ENCODE measurements at places on chromosomes 2 and 18.

GRCh38 chr2:111983478-111984212 is 71.4 kb upstream of the TMEM87B start:
- H3K27me3 ChIP-seq, result no peaks in the 10 kb centered on the region
- no peak for DNase-seq
- H3K27ac ChIP-seq, result no peak overlapping the region
- no peak overlapping the region for H3K4me3 ChIP-seq

GRCh38 chr2:229474125-229474524 is 203.0 kb upstream of the PID1 start:
- DNase-seq, result no peak
- no peak overlapping the region for H3K27ac ChIP-seq
- no peak overlapping the region for H3K4me3 ChIP-seq
- H3K27me3 ChIP-seq, result no peaks in the 10 kb centered on the region
- H3K4me1 ChIP-seq, result no peaks in the 10 kb centered on the region
- H3K36me3 ChIP-seq, result no peaks in the 10 kb centered on the region

- H3K4me3 ChIP-seq, result no peak overlapping the region
- H3K27ac ChIP-seq, result peak overlapping the region; percentile 4
- no peak for DNase-seq
- peaks cover 20% of the 10 kb centered on the region for H3K4me1 ChIP-seq
- H3K36me3 ChIP-seq, result no peaks in the 10 kb centered on the region
Measured at GRCh38 chr2:218329027-218329825, 27.4 kb upstream of the CATIP start.

- no peaks in the 10 kb centered on the region for H3K27me3 ChIP-seq
- H3K4me3 ChIP-seq, result peak overlapping the region; percentile 12
- no peaks in the 10 kb centered on the region for H3K36me3 ChIP-seq
- H3K27ac ChIP-seq, result no peak overlapping the region
- peaks cover 10% of the 10 kb centered on the region for H3K4me1 ChIP-seq
- peak; percentile 53 for DNase-seq
Measured at GRCh38 chr2:584863-585823, 92.1 kb downstream of the TMEM18 start.

GRCh38 chr2:75563591-75563990 is 2.9 kb upstream of the EVA1A start:
- no peaks in the 10 kb centered on the region for H3K36me3 ChIP-seq
- H3K4me1 ChIP-seq, result peaks cover 14% of the 10 kb centered on the region
- H3K27me3 ChIP-seq, result peaks cover 35% of the 10 kb centered on the region
- H3K4me3 ChIP-seq, result no peak overlapping the region
- no peak overlapping the region for H3K27ac ChIP-seq

DNA sequence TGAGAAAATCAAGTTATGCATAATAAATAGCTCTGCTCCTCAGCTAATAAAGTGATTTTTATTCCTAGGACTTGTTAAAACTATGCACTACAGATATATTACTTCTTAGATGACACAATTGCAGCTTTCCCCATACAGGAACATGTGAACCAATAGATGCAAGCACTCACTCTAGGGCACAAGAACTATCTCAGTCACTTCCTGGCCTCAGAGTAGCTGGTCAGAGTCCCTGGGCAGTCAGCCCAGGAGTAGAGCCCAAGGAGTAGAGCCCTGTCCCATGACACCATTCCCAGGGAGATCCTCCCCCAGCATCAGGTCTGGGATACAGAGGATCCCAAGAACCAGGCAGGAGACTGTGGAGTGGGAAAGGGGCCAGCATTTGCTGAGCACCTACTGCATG is 2.7 kb downstream of the TNS1 start:
- no peak for DNase-seq
- no peaks in the 10 kb centered on the region for H3K27me3 ChIP-seq
- no peak overlapping the region for H3K27ac ChIP-seq

- H3K36me3 ChIP-seq, result no peaks in the 10 kb centered on the region
- no peak for DNase-seq
- no peaks in the 10 kb centered on the region for H3K27me3 ChIP-seq
- peaks cover 6% of the 10 kb centered on the region for H3K4me1 ChIP-seq
Measured at GRCh38 chr2:71546275-71546638, 92.9 kb downstream of the DYSF start.

- no peak overlapping the region for H3K27ac ChIP-seq
- no peaks in the 10 kb centered on the region for H3K36me3 ChIP-seq
- H3K27me3 ChIP-seq, result no peaks in the 10 kb centered on the region
- peak; percentile 83 for DNase-seq
- H3K4me1 ChIP-seq, result peaks cover 56% of the 10 kb centered on the region
Measured at GRCh38 chr2:45778720-45779171, 127.3 kb downstream of the PRKCE start.

DNA sequence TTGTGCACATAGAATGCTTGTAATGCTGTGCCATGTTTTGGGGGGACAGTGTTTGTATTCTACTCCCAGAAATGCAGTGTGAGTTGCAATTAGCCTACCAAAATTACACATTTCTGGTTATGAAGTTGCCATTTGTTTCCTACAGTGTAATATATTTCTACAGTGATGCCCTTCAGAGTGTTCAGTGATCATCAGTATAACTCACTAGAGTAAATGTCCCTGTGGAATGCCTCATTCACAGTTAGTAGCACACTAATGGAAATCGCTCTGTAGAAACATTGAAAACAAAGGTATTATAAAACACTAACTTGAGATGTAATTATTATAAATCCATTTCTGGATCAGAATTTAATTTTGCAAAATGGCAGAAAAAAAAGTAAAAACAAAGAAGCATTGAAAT is 498.7 kb downstream of the PTPRM start:
- H3K4me1 ChIP-seq, result no peaks in the 10 kb centered on the region
- H3K4me3 ChIP-seq, result no peak overlapping the region
- no peak for DNase-seq
- H3K27ac ChIP-seq, result no peak overlapping the region
- H3K36me3 ChIP-seq, result no peaks in the 10 kb centered on the region

GRCh38 chr2:46352621-46353020 is 55.4 kb downstream of the EPAS1 start:
- no peaks in the 10 kb centered on the region for H3K36me3 ChIP-seq
- no peak overlapping the region for H3K27ac ChIP-seq
- H3K27me3 ChIP-seq, result no peaks in the 10 kb centered on the region

DNA sequence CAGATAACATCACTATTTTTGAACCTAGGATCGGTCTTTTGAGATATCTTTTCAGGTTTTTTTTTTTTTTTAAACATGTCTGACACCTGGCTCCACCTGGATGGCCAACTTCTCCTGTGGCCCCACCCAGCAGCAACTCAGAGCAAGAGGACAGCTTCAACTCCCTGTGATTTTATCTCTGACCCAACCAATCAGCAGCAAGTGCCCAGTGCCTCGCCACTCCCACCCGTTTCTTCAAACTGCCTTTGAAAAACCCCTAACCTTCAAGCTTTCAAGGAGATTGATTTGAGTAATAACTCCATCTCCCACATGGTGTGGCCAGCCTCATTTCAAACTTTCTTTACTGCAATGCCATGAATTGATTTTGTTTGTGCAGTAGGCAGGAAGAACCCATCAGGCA is 19.0 kb downstream of the MYO3B start:
- no peaks in the 10 kb centered on the region for H3K27me3 ChIP-seq
- H3K4me1 ChIP-seq, result no peaks in the 10 kb centered on the region
- no peak overlapping the region for H3K4me3 ChIP-seq
- H3K36me3 ChIP-seq, result no peaks in the 10 kb centered on the region
- no peak overlapping the region for H3K27ac ChIP-seq

DNA sequence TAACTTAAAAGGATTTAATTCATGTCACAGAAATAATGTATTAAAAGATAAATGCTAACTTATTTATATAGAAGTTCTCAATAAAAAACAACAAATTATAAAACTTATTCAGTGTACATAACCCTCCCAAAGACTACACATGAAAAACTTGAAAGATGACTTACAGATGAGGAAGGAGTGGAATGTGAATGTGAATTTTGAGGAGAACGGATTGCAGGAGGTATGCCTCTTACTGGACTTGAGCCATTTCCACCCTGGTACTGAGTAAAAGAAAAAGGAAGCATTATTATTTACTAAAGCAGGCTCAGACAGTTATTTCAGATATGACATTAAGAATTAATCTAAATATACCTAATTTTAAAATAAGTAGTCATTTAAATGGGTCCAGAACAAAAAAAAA is 104.4 kb downstream of the TLK1 start:
- no peak for DNase-seq
- H3K4me3 ChIP-seq, result no peak overlapping the region
- H3K36me3 ChIP-seq, result peaks cover 54% of the 10 kb centered on the region

DNA sequence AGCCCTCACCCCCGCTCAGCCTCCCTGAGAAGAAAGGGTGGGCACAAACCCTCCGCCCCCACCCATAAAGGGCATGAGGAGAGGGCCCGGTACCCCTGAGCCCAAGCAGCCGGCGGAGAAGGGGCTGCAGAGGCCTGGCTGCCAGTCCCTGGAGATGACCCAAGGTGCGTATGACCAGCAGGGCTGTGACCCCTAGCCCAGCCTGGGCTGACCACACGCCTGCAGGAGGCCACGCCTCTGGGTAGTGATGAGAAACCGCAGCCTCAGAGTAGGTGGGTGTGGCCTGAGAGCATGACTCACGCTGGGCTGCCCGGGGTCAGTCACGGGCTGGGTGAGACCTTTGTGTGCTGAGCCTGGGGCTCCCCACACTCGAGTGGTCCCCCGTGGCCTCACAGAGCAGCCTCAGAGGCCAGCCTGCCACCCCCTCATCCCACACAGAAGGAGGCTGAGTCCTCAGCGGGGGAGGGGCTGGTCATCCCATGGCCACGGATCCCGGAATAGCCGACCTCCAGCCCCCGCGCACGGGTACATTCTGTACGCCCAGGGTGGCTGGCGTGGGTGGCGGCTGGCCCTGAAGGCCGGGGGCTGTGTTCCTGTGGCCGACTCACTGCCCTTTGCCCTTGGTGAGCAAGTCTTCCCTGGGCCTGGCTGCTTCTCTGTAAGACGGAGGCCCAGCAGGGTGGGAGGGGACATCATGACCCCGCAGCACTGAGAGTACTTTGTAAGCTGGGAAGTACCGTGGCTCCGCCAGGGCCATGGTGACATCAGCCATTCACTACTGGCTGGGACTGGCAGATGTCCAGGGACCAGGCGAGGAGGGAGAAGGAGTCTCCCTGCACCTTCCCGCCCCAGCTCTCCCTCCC is 110.8 kb upstream of the OTOS start:
- H3K27ac ChIP-seq, result no peak overlapping the region
- DNase-seq, result no peak

DNA sequence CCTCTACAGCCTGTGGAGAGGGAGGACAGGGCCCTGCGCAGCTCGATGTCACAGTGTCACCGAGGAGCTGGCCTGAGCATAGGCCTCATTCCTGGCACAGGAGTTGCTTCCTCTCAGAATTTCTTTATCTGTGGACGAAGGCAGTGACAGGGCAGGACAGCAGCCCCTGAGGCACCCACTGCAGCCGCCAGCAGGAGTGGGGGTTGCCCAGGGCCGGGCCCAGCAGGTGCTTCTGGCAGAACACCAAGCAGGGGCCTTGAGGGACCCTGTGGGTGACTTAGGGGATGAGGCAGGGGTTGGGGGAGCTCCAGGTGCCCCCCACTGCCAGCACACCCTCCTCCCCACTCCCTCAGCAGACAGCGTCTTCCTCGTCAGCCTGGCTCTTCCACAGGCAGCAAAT is 290.0 kb downstream of the PHLPP1 start:
- DNase-seq, result no peak
- no peaks in the 10 kb centered on the region for H3K27me3 ChIP-seq
- no peaks in the 10 kb centered on the region for H3K36me3 ChIP-seq
- no peaks in the 10 kb centered on the region for H3K4me1 ChIP-seq
- H3K4me3 ChIP-seq, result no peak overlapping the region

DNA sequence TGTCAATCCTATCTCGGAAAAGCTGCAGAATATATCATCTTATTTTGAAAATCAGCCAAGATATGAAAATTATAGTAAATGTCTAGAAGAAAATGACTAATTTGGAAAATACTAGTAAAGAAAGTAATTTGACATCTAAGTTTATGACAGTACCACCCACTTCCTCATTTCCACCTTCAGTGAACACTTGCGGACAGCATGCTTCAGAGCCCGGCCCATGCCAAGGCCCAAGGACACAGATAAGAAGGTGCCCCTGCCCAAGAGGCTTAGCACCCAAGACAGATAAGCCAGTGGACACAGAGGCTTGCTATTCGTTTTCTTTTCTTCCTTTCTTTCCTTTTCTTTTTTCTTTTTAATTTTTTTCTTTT is 4.8 kb upstream of the KCNG2 start:
- H3K4me3 ChIP-seq, result no peak overlapping the region
- peaks cover 14% of the 10 kb centered on the region for H3K27me3 ChIP-seq
- H3K27ac ChIP-seq, result no peak overlapping the region
- H3K4me1 ChIP-seq, result peaks cover 42% of the 10 kb centered on the region
- H3K36me3 ChIP-seq, result no peaks in the 10 kb centered on the region
- DNase-seq, result peak; percentile 57

- H3K27ac ChIP-seq, result no peak overlapping the region
- no peak for DNase-seq
- no peaks in the 10 kb centered on the region for H3K27me3 ChIP-seq
- H3K36me3 ChIP-seq, result no peaks in the 10 kb centered on the region
- peaks cover 13% of the 10 kb centered on the region for H3K4me1 ChIP-seq
Measured at GRCh38 chr2:191202881-191203397, 42.3 kb upstream of the MYO1B start.

- no peak for DNase-seq
- no peak overlapping the region for H3K4me3 ChIP-seq
- no peaks in the 10 kb centered on the region for H3K4me1 ChIP-seq
- no peaks in the 10 kb centered on the region for H3K36me3 ChIP-seq
- H3K27me3 ChIP-seq, result no peaks in the 10 kb centered on the region
Measured at GRCh38 chr2:150588506-150588870, 101.0 kb upstream of the RND3 start.

GRCh38 chr2:134144081-134144596 is 109.7 kb upstream of the MGAT5 start:
- peaks cover 19% of the 10 kb centered on the region for H3K36me3 ChIP-seq
- H3K4me3 ChIP-seq, result no peak overlapping the region
- no peak overlapping the region for H3K27ac ChIP-seq
- H3K4me1 ChIP-seq, result peaks cover 47% of the 10 kb centered on the region
- no peak for DNase-seq

DNA sequence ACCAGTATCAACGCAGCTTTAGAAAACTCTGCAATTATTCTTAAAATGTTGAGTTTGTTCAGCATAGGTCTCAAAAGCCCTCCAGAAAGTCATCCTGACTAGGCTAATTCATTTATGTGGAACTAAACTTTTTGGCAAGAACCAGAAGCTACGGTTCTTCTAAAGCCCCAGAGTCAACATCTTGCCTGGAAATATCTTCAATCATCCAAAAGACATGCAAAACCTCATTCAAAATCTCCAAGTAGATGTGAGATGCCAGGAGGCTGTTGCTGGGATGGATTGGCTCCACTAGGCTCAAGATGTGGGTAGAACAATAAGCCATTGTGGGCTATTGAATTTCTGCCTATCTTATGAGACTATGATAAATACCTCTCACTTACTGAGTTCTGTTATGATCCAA is 2.1 kb upstream of the SCG2 start:
- DNase-seq, result no peak
- H3K4me1 ChIP-seq, result no peaks in the 10 kb centered on the region
- H3K36me3 ChIP-seq, result no peaks in the 10 kb centered on the region
- no peak overlapping the region for H3K27ac ChIP-seq
- H3K4me3 ChIP-seq, result no peak overlapping the region
- no peaks in the 10 kb centered on the region for H3K27me3 ChIP-seq
